ENCODE measurements at places on chromosomes 1 and 21.
A peak's percentile ranks its signal among the peaks of the same experiment; 100 is the strongest.

DNA sequence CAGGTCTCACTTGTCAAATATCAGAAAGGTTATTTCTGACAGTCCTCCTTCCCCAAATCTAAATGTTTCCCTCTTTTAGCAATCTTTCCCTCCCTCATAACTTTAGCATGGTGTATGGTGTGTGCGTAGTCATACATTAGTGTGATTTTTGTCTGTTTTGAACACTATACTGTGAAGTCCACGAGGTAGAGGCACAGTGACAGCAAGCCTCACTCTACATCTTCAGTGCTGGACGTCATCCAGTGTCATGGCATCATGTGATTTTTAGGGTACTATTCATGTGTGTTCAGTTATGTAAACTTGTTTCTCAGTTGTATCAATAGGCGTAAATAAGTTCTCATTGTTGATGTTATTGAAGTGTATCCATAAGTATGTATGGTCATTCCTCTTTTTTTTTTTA is 39.1 kb downstream of the DYRK1A start:
- DNase-seq: no peak

- DNase-seq: no peak
These were observed 65.2 kb upstream of the LRRC8D start for GRCh38 chr1:89755591-89755990.

DNA sequence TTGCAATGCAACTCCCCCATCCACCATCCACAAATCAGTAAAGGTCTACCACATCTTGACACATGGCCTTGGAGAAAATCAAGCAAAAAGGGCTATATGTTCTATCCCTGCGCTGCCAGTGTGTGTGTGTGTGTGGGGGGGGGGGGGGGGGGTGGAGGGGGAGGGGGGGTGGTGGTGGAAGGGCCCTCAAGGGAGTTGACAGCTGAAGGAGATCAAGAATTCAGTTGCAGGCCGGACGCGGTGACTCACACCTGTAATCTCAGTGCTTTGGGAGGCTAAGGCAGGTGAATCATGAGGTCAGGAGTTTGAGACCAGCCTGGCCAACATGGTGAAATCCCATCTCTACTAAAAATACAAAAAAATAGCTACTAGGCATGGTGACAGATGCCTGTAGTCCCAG is 37.6 kb upstream of the CLIC4 start:
- no peak for DNase-seq

DNA sequence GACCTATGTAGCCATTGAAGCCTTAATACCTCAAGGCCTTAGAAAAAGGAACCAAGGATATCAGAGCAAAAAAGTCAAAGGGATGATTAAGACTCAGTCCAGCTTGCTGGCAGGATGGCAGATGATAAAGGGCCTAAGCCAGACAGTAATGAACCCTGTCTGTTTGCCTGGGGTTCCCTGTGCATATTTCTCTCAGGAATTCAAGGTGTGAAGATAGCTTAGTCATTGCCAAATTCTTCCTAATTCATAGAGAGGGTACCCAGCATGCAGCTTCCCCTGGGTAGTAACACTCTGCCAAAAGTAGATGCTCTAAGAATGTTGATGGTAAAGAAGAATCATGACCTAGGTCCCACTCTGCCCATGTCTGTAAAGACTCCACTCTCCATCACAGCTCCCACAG is 210.6 kb upstream of the COA6 start:
- no peak for DNase-seq

- DNase-seq: no peak
These were observed 39.1 kb upstream of the TRAPPC10 start for GRCh38 chr21:43972850-43973633.

DNA sequence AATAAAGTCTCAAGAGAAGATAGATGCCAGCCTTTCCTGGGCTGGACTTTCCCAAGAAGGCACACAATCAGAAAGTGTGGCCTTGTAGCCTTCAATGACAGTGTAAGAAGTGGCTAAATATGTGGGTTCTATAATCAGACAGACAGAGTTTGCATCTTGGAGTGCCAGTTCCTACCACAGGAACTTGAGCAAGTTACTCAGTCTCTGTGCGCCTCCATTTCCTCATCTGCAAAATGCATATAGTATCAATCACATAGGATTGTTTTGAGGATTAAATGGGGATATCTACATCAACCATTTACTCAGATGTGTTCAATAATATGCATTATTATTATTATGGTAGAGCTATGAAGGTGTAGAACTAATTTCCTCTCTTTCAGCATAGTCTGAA is 176.8 kb upstream of the PTBP2 start:
- DNase-seq: no peak

- no peak for DNase-seq
These were observed 92.7 kb upstream of the ZNF678 start for GRCh38 chr1:227470688-227471087.

DNA sequence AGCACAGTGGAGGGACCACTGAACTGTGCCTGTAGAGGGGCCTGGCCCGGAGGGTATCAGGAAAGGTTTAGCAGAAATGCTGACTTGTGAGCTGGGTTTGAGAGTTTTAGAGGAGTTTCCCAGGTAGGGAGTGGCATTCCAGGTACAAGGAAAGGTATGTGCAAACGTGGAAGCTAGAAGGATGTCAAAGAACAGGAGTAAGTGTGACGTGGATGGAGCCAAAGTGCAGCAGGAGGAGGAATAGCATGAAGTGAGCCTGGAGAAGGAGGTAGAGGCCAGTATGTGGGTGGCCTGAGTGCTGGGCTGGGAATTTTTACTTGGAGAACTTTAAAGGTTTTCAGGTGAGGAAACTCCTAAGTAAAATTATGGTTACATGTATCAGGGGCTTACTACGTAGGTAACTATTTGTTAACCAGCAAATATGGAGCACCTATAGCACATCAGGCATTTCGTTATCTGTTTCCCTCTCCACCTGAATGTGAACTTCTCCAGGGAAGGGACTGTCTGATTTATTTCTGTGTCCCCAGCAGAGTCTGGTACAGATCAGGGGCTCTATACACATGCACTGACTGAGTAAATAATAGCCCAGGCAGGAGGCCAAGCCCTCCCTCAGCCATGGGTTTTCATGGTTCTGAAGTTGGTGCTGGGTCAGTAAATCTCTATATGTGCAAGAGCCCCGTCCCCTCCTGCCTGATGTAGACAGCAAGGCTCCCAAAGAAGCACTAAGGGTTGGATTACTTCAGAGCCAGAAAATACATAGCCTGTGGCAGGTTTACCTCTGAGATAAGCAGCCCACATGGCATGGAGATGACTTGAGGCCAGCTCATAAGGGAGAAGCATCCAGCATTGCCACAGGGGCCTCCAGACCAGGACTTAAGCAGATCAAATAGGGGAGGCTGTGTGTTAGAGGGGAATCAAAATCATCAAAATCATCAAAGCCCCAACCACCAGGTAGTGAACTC is 43.4 kb downstream of the CDCP2 start:
- no peak for DNase-seq

DNA sequence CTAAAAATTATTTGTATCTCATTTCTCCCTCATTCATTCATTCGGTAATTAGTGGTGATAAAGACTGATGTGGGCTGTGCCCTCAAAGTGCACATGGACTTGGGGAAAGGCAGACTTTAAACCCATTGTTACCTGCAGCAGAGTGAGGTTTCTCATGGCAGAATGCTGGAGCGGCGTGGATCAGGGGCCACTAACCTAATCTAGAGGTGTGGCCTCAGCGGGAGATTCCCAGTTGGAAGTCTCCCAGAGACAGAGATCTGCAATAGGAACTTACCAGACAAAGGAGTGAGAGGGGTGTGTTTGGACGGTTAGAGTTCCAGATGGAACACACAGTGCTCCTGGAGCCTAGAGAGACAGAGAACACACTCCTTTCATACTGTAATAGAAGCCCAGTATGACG is 73.5 kb downstream of the VPS26C start:
- DNase-seq: no peak

GRCh38 chr1:91804546-91805023 is 81.4 kb downstream of the TGFBR3 start:
- no peak for DNase-seq

DNA sequence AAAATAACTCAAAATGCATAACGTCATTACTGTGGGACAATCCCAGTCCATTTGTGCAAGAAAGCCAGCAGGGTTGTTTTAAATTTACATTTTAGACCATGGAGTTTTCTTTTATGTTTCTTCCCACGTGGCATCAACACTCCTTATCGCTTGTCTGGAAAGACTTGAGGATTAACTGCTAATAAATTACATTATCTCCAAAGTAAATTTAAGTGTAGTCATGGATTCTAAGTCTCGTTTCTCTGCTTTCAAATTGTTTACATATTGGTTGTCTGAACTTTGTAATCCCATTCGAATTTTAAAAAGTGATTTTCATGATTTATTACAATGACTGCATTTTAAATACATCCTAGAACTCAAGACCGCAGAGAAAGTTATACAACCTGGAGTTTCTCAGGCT is 119.3 kb upstream of the ADAMTS5 start:
- no peak for DNase-seq

DNA sequence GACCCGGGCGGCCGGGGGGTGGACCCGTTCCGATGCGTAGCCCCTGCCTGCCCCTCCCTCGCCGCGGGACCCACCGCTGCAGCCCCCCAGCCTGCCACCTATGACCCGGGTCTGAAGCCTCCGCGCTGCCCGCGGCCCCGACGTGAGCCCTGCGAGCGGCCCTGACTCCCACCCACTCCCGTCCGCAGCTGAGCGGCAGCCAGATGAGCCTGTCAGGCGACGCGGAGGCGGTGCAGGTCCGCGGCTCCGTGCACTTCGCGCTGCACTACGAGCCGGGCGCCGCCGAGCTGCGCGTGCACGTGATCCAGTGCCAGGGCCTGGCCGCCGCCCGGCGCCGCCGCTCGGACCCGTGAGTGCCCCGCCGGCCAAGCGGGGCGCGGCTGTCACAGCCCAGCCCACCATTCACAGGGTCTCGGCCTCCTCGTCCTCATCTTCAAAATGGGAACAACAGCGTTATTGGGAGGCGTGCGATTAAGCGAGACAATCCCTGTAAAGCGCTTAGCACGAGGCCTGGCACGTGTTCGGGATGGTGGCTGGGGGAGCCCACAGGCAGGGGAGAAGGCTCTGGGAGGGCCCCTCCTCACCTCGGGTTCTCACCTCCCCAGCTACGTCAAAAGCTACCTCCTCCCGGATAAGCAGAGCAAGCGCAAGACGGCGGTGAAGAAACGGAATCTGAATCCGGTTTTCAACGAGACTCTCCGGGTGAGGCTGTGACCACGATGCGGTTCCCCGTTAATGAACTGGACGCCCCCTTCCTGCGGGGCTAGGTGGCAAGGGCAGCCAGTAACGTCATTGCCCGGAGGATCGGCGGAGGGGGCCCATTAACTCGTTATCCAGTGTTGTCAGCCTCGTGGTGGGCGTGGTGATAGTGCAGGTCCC is 8.2 kb downstream of the SYTL1 start:
- no peak for DNase-seq

GRCh38 chr1:109980324-109981003 is 4.1 kb upstream of the AHCYL1 start:
- DNase-seq: no peak

GRCh38 chr1:18091660-18092446 is 15.7 kb upstream of the IGSF21 start:
- DNase-seq: peak; percentile 2

DNA sequence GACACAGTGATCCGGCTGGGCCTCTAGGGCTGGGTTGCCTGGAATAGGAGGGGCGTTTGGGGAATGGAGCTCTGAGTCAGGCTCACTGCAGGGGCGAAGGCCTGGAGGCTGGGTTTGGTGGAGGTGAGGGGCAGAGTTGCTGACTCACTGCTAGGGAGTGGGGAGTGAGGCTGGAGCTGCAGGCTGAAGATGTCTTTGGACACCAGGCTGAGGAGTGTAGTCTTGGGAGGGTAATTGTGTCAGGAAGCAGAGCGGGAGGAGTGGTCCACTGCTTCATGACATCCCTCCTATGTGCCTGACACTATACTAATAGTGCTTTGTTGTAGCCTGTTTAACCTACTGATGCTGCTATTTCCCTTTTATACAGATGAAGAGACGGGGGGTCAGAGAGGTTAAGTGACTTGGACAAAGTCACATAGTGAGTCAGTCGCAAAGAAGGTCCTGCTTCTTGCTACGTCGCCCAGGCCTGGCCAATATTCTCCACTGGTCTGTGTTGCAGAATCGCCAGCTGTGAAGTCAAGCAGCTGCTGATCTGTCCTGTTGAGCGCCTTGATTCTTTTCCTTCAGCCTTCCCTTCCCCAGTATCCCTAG is 13.6 kb downstream of the ACTL8 start:
- DNase-seq: peak; percentile 52

DNA sequence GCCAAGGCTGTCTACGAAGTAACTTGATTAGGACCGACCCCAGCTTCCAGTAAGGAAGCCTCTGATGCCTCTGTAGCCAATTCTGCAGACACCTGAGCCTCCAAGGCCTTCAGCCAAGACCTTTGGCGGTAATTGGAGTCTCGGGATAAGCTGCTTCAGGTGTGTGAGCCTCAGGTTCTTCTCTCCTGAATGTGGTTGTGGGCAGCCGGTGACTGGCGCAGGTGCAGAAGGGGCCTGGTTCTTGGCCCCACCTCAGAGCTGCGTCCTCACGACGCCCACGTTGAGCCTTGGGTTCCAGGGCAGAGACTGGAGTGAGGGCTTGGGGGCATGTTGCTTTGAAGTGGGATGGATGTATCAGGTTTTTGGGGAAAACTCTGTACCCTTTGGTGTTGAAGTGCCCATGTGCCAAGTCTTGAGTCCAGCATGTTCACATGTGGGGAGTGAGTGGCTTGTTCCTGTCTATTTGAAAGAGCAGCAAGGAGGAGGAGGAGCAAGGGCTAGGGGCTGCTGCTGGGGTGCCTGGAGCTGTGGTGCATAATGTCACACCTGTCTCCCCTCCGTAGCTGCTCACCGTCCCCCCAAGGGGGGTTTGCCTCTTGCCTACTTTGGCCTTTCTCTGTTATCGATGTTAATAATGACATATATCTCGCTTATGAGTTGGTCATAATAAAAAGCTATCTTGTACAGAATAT is 1.4 kb downstream of the PSEN2 start:
- DNase-seq: no peak

- no peak for DNase-seq
These were observed 78.0 kb downstream of the SSBP3 start for GRCh38 chr1:54328066-54328636.

DNA sequence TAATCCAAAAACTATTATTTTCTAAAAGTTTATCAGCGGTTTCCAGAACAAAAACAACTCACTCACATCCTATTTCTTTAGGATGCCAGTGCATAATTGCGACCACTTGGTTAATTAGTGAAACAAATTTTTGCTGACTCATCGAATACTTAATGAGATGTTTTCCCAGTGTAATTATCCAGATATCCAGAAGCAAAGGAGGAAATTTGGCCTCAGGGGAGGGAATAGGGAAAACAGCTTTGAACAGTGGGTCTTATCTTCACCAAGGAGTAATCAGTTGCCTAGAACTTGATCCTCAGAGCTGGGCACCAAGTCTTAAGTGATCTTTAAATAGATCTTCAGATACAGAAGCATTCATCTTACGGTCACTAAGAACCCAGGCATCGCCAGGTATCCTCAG is 24.3 kb downstream of the STYXL2 start:
- no peak for DNase-seq

DNA sequence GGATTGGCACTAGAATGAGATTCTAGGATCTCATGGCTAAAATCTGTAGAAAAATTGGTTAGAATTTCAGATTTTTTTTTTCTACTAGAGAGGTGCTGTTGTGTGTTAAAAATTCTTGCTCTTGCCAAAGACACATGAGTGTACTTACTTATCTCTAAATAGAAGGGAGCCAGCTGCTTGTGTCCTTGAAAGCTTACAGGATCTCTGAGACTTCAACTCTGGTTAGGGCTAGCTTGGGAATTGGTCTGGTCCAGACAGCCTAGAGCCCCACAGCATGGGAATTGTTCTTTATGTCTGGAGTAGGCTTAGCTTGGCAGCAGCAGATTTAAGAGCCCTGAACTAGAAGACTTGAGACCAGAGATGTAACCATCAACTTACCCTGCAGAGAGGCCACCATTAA is 37.3 kb downstream of the MACO1 start:
- no peak for DNase-seq

- DNase-seq: no peak
These were observed 18.8 kb downstream of the GATAD2B start for GRCh38 chr1:153903841-153904455.
